ENCODE measurements at places on chromosomes 3 and 15.

- DNase-seq = no peak
Observed at GRCh38 chr3:181425074-181425473, 286.7 kb upstream of the SOX2 start.

- no peak for DNase-seq
Observed at GRCh38 chr15:61822511-61822910, 237.7 kb downstream of the VPS13C start.

DNA sequence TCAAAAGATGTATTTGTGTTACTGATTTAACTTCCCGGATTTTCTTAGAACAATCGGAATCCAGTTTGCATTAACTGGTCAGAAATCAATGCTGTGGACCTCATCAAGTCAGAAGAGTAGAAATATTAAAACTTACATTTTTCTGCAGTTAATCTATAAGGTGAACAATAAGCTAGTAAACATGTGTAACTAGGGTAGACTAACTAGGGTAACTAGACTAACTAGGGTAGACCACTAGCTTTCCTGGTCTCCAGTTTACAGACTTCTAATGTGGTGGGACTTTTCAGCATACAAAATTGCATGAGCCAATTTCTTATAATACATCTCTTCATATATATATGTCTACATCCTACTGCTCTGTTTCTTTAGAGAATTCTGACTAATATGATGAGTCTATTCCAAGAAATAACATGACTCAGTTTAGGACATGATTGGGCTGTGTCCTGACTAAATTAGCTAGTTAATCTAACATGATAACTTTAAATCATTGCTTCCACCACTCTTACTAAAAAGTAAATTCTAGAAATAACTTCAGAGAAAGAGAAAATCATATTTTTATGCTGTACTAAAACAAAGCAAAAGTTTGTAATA, 5.3 kb downstream of the PLSCR2 start:
- no peak for DNase-seq

- no peak for DNase-seq
Observed at GRCh38 chr3:114223143-114223542, 14.2 kb downstream of the ZNF80 start.

DNA sequence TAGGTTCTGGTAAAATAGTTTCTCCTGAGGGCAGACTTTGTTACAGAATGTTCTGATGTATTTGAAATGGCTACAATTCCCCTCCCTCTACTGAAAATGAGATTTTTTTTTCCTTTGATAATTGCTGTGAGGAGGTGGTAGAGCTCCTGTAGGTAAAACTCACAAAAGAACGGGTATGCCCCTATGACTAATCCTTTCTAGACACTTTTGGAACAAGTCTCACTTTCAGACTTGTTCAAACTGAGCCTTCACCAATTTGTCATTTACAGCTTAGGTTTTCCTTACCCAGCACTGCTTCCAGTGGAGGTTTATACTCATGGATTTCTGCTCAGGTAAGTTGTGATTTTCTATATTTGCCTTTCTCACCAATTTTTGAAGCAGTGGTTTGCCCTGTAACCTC, 115.6 kb downstream of the NLGN1 start:
- DNase-seq = no peak

GRCh38 chr15:33211176-33211808, 16.8 kb upstream of the FMN1 start:
- no peak for DNase-seq

GRCh38 chr15:39593071-39593655, 12.3 kb downstream of the THBS1 start:
- no peak for DNase-seq

GRCh38 chr3:113141543-113141942, 69.8 kb upstream of the BOC start:
- no peak for DNase-seq

DNA sequence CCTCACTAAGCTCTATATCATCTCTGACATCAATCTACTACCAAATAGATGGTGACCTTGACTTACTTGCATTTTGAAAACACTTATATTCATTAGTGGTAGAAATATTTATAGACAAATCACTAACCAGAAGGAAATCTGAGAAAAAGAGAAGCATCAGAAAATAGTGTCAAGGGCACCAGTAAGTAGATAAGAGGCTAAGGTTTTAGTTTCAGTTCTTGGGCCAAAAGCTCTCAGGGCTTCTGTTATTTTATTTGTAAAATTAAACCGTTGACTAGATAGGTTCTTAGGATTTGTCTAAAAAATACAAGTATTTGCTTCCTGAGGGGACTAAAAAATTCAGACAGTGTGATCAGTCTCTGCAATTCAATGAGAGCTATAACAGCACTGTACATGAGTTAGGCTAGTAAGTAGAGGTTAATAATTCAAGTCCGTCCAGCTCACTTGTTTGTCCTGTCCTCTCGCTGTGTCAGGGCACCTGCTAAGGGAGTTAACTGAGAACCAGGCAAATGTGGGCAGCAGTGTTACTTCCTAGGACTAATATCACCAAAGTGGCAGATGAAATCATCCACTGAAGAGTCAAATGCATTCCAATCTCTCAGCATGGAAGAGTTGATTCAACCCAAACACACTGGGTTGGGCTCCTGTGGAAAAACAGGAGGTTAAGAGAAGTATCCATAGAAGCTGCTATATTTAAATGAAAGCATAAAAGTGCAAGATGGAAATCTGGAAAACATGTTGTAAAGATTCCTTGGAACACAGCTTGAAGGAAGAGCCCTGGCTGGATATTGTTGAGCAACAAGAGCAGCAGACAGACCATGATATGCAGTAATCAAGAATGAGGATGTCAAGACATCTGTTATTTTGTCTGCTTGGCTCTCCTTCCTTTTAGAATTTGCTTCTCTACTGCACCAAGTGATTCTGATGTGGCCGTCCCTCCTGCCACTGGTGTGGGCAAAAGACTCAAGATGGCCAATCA, 134.9 kb upstream of the ZBTB20 start:
- no peak for DNase-seq

- no peak for DNase-seq
Observed at GRCh38 chr15:29970402-29970695, 112.4 kb upstream of the GOLGA8J start.

- DNase-seq = no peak
Observed at GRCh38 chr3:61876797-61877196, 315.4 kb downstream of the PTPRG start.

DNA sequence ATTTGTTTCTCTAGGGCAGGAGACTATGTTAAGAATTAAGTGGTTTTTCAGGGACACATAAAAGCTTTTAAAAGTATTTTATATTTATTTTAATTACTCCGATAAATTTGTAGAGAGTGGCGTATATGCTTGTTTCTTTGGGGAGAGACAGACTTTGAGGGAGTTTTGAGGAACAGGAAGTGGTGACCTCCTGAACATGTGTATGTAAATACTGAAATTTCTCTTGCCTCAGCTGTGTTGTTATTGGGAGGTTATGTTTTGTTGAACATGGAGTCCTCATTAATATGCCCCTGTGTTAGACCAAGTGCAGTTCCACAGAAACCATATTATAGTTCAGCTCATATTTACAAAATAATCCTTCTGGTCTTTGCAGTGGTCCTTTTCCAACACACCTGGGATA, 41.8 kb upstream of the UTS2B start:
- no peak for DNase-seq

- DNase-seq = no peak
Observed at GRCh38 chr3:20608054-20608738, 422.2 kb upstream of the SGO1 start.

GRCh38 chr3:49901366-49902339, 2.0 kb downstream of the MST1R start:
- no peak for DNase-seq

GRCh38 chr3:31772272-31772671, 208.8 kb downstream of the OSBPL10 start:
- DNase-seq = no peak

- peak; percentile 54 for DNase-seq
Observed at GRCh38 chr3:158659454-158660237, 12.8 kb downstream of the LXN start.

- no peak for DNase-seq
Observed at GRCh38 chr15:100259266-100259665, 82.5 kb downstream of the ADAMTS17 start.
